ENCODE measurements at places on chromosomes 2 and 18.

DNA sequence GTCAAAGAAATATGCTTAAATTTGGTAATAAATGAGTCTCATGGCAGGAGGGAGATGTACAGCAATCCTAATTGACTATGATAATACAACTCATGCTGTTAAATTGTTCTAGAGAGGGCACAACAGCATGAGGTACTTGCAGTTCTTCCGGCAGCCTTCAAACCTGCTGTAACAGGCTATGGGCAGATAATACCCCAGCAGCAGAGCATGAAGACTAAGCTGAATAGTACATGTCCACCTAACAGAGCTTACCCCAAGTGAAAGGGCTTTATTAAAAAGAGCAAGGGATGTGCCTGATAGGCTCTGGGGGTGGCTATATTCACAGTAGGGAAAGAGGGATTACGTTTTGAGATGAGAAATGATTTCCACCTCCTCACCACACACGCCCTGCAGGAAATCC, 28.9 kb downstream of the MRO start:
- DNase-seq = no peak

DNA sequence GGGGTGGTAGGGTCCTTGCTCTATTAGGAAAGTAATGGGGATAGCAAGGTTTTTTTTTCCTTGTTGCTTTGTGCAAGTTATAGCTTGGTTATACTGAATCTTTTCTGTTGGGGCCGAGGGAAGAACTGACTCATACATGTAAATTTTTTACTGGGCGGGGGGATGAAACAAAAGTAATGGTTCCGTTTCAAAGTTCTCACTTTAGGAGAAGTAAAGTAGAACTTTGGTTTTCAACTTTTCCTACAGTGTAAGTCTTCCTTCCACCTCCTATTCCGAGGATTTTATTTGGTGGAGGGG, 1.1 kb downstream of the AFTPH start:
- no peak for DNase-seq

DNA sequence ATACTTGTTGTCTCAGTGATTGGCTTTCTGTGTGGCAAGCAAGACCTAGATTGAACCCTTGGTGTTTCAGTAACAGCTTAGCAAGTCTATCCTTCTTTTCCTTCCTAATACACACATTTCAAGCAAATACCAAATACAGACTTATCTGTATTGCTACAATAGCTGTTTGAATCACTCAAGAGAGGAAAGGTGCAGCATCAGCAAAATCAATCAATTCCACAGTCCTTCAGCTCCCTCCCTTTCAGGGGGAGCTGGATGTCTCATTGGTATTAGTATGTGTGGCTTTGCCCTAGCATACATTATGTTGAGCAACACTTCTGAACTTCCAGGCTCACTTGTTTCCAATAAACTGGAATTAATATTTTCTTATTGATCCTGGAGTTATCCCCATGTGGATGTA, 323.1 kb downstream of the TMX3 start:
- DNase-seq = no peak

DNA sequence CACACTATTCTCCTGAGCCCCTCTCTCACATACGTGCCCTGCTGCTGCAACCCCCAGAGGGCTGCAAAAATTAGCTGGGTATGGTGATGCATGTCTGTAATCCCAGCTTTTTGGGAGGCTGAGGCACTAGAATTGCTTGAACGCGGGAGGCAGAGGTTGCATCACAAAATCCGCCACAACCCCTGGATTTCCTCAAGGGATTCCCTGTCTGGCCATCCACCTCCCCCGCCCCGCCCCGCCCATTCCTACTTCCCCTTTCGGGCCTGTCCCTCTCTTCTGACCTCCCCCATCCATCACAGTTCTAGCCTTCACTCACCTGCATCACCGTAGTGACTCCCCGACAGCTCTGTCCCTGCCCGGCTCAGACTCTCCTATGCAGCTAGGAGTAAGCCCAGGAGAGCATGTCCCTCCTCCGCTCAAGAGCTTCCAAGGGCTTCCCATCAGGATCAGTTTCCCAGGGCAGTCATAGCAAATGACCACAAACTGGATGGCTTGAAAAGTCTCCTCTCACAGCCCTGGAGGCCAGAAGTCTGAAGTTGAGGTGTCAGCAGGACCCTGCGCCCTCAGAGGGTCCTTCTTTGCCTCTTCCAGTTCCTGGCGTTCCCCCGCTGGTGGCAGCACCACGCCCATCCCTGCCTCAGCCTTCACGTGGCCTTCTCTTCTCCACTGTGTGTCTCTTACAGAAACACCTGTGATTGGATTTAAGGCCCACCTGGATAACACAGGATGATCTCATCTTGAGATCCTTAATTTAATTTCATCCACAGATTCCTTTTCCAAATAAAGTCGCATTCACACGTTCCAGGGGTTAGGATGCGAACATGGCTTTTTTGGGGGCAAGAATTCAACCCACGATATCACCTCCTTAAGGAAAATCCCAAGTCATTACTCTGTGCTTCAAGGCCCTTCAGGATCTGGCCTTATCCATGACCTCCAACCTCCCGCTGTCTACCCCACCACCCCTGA, 58.5 kb downstream of the HS1BP3 start:
- no peak for DNase-seq

GRCh38 chr2:240013343-240013742, 11.8 kb downstream of the NDUFA10 start:
- no peak for DNase-seq

DNA sequence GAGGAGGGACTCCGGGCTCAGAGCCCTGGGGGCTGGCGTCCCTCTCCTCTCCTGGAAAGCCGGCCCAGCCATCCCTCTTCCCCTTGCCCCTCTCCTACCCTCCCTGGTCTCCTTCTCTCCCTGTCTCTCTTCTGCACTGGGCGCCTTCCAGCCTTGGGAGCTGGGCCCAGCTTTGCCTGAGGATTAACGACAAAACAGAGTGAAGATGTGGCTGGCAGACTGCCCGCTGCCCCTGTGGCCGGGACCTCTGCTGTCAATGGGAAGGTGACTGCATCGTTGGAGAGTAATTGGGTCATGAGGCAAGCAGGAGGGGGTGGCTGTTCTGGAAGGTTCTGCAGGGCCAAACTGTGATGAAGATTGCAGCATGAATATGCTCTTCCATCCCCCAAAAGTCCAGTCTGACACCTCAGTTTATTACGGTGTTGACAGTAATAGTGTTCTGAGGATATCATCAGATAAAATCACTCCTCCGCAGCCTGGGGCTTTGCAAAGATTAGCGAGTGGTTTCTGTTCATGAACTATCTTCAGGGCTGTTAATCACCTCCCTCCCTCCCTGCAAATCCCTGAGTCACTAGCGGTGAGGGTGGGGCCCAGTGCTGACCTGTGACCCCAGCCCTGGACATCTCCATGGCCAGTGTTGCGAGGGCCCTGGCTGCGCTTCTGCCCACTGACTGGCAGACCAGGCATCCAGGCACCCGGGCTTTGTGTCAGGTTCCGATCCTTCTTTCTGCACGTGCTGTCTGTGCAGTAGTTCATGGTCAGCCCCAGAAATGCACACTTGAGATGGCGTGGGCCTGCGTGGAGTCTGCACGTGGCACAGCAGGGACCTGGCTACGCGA, 23.0 kb downstream of the RTP5 start:
- no peak for DNase-seq

DNA sequence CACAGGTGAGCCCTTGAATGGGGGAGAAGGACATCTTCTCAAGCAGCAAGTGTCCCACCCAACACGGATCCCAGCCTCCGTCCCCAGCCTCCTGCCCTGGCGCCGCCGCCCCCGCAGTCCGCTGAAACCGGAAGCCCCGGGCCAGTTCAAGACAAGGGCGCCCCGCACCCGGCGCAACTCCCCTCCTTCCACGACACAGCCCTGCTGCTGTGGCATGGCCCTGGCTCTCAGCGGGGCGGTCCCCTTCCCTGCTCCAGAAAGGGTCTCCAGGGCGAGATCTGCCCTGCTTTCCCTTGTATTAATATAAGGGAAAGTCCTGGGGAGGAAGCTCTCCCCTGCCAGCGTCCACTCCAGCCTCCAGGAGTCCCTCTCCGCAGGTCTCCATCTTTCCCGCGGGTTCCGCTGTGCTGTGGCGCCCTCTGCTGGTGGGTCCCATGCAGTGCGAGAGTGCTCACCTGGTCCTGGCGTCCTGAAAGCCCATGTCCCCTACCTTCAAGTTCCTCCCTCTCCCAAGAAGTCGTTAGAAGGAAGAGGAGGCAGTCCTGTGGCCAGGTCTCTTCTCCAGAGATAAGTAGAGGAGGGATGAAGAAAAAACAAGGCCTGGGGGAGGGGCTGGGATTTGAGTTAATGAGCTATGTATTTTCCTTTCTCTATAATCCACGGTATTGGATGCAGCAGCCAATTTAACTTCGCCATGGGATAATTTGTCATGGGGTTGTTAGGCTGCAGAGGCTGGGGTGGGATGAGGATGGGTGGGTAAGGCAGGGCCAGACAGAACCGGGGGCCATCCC, 176.0 kb downstream of the SMAD2 start:
- peak; percentile 75 for DNase-seq
